ENCODE measurements at places on chromosomes 12 and 14.
A peak's percentile ranks its signal among the peaks of the same experiment; 100 is the strongest.

GRCh38 chr14:55578511-55578910 lies 1.5 kb upstream of the KTN1 start:
- no peak for DNase-seq

DNA sequence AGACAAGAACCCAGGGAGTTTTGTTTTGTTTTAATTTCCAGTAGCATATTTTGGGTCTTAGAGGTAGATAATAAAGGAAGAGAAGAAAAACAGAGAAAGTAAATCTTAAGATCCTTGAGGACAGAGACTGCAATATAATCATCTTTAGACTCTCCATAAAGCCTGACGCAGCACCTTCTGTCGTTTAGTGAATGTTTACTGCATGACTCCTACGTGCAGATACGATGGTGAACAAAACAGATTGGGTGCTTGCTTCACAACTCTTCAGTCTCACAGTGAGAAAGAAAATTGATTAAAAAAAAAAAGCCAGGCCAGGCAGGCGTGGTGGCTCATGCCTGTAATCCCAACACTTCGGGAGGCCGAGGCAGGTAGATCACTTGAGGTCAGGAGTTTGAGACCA lies 86.9 kb downstream of the STON2 start:
- no peak for DNase-seq

GRCh38 chr12:90940872-90941499 lies 14.0 kb downstream of the CCER1 start:
- no peak for DNase-seq

DNA sequence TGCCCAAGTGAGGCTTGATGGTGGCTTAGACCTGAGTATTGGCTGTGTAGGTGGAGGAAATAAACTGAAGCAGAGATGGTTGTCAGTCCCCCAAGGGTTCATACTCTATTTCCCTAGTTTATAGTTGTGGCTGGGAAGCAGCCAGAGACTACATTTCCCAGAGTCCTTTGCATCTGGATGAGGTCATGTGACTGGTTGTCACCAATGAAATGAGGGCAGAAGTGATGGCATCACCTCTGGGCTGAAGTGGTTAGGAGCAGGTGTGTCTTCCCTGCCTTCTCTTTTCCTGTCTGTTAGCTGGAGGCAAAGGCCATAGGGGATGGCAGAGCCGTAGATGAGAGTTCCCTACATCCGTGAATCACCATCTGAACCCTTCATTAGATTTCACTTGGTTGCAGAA lies 16.3 kb upstream of the NOS1 start:
- no peak for DNase-seq

GRCh38 chr14:30657606-30658163 lies 35.6 kb downstream of the SCFD1 start:
- no peak for DNase-seq

- DNase-seq = no peak
Measured at GRCh38 chr12:111076611-111077451, 156.5 kb upstream of the MYL2 start.

DNA sequence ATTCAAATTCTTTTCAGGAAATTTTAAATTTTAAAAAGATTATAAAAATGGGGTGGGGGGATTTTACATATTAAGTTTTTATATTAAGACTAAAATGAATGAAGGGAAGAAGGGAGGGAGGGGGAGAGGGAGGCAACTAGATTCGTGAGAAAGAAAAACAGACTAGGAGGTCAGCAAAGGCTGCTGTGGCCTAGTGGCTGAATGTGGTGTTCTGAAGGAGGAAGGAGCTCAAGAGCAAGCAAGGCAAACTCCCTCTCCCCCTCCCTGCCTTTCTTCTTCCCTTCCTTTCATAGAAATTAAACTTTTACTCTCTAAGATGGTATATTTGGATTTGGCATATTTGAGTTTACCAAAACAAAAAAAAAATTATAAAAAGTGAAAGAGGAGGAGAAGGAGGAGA lies 18.1 kb downstream of the DYRK2 start:
- DNase-seq = no peak

- DNase-seq = no peak
Measured at GRCh38 chr12:13144266-13144828, 40.9 kb upstream of the GSG1 start.

DNA sequence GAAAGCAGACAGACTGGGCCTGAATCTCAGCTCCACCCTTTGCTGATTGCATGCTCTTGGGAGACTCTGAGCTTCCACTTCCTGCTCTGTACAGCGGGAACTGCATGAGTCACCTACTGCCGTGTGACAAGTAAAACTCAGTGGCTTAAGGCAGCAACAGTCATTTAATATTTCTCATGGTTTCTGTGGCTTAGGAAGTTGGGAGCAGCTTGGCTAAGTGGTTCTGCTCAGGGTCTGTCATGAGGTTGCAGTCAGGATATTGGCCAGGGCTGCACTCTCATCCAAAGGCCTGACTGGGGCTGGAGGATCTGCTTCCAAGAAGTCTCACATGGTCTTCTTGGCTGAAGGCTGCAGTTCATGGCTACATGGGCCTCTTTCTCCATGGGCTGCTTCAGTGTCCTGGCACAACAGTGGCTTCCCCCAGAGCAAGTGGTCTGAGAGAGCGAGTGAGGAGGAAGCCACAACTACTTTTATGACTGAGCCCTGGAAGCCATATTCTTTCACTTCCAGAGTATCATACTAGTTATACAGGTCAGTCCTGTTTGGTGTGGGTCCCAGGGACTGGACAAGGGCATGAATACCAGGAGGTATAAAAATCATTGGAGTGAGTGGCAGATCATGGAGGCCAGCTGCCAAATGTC lies 49.7 kb downstream of the FAM222A start:
- DNase-seq = no peak

- DNase-seq = no peak
Measured at GRCh38 chr14:76057914-76058313, 72.4 kb downstream of the IFT43 start.

GRCh38 chr14:77809011-77809410 lies 9.1 kb downstream of the ADCK1 start:
- no peak for DNase-seq

GRCh38 chr14:34671716-34672115 lies 41.8 kb upstream of the SNX6 start:
- DNase-seq = no peak

DNA sequence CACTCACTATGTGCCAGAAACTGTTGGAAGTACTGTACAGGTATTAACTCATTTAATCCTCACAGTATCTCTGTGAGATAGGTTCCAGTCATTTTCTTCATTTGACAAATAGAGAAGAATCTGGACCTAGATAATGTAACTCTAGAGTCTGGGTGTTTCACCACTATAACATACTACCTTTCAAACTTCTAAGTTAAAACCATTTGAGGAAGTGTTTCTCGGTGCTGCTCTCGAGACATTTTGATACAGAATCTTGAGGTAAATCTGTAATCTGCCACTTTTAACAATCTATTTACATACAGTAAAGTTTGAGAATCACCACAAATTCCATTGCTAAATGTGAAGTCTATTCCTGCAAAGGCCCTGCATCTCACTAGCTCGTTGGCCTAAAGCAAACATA lies 8.8 kb downstream of the OLR1 start:
- no peak for DNase-seq

DNA sequence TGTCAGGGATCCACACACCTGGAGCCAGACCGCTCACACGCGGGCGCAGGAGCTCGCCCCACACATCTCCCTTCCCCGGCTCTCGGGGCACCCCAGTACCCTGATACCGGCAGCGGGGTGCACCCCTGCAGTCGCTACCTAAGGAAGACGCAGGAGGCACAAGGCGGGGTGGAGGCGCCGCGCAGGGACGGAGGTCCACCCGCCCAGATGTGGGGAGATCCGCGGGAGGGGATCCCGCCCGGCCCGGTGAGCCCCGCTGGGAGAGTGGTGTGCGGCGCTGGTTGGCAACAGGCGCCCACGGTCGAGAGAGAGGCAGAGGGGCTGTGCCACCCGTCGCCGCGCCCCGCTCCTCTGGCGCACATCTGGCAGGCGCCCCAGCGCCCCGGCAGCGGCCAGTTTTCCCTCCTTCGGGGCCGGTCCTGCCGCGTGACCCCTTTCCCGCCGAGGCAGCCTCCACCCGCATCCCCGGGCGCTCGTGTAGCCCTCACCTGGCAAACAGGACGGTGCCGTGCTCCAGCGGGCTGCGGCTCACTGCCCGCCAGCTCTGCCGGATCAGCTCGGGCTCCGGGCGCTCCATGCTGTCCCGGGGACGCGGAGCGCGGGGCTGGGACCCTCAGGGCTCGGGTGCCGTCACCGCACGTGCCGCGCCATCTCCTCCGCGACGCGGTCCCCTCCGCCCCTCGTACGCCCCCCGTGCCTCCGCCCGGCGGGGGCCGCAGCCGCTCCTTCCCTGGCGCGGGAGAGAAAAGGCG lies 469 bp downstream of the NGB start:
- DNase-seq = no peak

GRCh38 chr14:100525615-100526014 lies 61.6 kb downstream of the BEGAIN start:
- no peak for DNase-seq

GRCh38 chr14:85577543-85578114 lies 47.7 kb downstream of the FLRT2 start:
- DNase-seq = no peak

- no peak for DNase-seq
Measured at GRCh38 chr12:118521036-118521370, 144.6 kb downstream of the SUDS3 start.

DNA sequence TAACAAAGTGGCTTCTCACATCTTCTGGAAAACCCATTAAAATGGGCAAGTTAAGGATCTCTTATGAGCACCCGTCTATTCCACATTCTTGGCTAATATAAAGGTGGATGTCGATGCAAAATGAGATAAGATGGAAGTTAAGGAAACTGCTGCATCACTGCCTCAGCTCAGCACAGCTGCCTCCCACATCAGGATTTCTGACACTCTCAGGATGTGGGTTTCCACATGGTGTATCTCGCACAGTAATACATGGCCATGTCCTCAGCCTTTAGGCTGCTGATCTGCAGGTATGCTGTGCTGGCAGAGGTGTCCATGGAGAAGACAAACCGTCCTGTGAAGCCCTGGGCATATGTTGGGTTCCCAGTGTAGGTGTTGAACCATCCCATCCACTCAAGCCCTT lies 1348.0 kb downstream of the TMEM121 start:
- no peak for DNase-seq

GRCh38 chr14:78752518-78753188 lies 582.5 kb downstream of the NRXN3 start:
- no peak for DNase-seq

DNA sequence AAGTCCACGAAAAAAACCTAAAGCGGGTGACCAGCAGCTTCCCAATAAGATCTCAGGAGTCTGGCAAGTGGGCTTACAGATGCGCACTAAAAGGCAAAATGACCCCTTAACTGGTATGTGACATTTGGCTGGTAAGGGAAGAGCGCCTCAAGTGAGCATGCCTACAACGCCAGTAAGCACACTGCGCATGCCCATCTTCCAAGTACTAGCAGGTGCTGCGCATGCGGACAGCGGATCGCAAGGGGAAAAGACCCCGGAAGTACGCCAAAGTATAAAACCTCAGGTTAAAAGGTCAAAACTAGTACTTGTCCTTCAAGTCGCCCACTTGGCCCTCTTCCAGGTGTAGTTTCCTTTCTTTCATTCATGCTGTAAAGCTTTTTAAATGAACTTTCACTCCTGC lies 518.5 kb upstream of the MDGA2 start:
- DNase-seq = no peak

DNA sequence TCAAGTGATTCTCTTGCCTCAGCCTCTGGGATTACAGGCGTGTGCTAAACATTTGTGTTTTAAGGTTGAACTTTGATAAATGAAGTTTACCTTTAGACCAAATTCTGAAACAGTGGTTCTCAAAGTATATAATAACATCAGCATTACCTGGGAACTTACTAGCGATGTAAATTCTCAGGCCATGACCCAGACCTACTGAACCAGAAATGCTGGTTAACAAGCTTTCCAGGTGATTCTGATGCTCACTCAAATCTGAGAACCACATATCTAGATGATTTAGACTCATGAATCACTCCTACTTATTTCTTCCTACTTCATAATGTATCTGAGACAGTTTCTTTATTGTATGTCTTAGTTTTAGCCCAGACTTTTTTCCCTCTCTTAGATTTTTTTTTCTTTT lies 43.6 kb downstream of the RAD51B start:
- DNase-seq = no peak

DNA sequence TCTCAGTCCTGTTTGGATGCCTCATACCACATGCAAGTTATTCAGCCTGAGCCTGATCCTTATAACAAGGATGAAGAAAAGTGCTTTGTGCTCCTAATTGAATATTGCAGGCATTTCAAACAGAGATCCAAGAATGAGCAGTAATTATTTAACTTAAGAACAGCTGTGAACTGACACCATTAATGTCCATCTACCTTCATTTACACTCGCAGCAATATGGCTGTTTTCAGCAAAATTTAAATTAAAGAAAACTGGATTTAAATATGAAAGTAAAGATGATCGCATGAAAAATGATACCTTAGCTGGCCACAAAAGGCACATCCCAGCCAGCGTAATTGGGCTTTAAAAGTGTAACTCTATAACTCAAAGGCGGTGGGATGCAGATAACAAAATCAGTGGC lies 466.3 kb downstream of the GALC start:
- DNase-seq = no peak

DNA sequence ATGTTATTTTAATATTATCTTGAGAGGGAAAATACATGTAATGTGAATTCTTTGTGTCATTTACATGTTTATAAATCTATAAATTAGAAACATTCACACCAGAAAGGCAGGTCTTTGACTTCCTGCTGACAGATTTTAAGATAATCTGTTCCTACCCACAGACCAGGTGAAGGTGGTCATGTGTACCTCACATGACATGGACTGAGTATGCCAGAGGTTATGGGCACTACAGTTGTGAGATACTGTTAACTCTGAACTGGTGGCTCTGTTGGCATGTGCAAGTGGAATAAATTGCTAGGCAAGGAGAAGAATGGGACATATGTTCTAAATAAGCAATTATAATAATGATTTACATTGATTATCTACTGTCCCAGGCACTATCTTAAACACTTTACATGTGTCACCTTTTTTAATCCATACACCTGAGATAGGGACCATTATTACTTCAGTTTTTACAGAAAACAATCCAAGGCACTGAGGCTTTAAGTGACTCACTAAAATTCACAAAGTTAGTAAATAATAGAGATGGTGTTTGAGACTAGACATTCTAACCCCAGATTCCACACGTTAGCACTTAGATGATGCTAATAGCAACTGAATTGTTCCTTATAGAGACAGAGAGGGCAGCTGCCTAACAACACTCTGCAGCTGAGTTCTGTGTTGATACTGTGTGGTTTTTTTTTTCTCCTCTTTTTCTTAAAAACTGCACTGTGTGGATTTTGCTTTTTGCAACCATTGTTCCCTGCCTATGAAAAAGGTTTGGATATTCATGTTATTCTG lies 23.8 kb downstream of the SLC16A7 start:
- no peak for DNase-seq

- DNase-seq = peak; percentile 70
Measured at GRCh38 chr14:95460647-95461478, 55.6 kb downstream of the SYNE3 start.

DNA sequence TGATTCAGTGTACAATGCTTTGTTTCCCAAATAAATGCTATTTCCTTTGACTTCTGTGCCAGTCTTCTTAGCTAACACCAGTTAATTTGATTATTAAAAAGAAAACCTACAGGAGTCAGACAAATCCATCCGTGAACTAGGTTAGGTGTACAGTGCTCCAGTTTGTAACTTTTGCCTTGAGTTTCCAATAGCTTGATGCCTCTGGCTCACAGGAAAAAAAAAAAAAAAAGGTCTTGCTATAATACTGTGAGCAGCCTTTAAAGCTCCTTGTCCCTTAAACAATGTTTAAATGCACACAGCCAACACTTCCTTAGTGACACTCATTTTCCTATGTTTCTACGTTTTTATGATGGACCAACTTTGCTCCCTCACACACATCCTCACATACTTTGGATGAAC lies 71.8 kb upstream of the TMX1 start:
- no peak for DNase-seq

Data from hypothalamus (tissue), 51 donors.